ENCODE measurements at places on chromosomes 13 and 19.

DNA sequence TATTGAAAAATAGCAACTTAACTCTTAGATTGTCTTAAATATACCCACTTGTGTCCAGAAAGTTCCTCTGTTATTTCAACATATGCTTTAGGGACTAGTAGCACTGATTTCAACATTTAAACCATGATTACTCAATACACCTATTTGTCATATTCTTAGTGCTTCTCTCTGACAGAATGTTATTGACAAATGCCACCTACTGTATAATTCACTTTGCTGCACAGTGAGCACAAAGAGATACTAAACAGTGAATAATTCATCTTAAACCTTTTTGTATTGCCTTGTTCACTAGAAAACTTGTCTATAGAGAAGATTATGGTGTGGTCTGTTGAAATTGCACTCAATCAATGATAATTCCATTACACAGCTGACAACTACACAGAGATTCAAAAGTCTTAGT lies 692.6 kb downstream of the PCDH17 start:
- no peak for DNase-seq

- no peak for DNase-seq
These were observed 118.7 kb upstream of the GJB6 start for GRCh38 chr13:20350819-20351218.

GRCh38 chr13:98429977-98430736 lies 146.8 kb downstream of the STK24 start:
- DNase-seq, result no peak

- DNase-seq, result no peak
These were observed 11.0 kb downstream of the ZNF835 start for GRCh38 chr19:56660381-56661107.

GRCh38 chr13:82407321-82407720 lies 1475.0 kb downstream of the SLITRK1 start:
- DNase-seq, result no peak

DNA sequence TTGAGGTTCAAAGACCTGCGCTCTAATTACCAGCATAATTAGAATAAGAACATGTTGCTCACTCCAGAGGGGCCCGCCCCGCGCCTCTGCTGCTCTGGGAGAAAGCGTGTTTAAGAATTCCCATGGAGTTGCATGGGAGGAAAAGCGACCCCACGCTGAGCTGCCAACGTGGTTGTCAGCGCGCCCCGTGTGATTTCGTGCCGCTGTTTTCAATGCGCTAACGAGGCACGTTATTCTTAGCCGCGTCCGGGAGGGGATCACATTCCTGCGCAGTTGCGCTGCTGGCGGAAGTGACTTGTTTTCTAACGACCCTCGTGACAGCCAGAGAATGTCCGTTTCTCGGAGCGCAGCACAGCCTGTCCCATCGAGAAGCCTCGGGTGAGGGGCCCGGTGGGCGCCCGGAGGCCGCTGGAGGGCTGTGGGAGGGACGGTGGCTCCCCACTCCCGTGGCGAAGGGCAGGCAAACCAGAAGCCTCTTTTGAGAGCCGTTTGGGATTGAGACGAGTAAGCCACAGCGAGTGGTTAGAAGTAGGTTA lies 173.8 kb upstream of the SOX1 start:
- no peak for DNase-seq

GRCh38 chr13:58960888-58961287 lies 1202.8 kb downstream of the DIAPH3 start:
- DNase-seq, result no peak

- DNase-seq, result peak; percentile 67
These were observed 65.4 kb upstream of the WDFY2 start for GRCh38 chr13:51518827-51519226.

GRCh38 chr13:109779074-109779473 lies 7.3 kb downstream of the IRS2 start:
- DNase-seq, result no peak

DNA sequence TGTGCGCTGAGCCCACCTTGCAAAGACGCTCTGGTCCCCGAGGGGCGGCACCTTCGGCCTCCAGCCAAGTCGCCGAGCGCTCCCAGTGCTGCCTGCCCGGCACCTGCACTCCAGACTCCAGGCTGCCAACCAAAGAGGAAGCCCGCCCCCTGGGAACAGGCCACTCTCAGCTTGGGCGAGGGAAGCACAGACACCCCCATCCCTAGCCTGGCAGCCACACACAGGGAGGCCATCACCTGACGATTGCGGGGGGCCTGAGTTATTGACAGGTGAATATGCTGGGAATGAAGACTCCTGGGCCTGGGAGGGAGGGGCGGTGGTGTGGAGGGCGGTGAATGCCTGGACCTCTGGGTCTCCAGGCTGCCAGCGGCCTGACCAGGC lies 10.3 kb upstream of the ZNF492 start:
- no peak for DNase-seq

- DNase-seq, result no peak
These were observed 87.7 kb downstream of the ZNF536 start for GRCh38 chr19:30459859-30460258.

DNA sequence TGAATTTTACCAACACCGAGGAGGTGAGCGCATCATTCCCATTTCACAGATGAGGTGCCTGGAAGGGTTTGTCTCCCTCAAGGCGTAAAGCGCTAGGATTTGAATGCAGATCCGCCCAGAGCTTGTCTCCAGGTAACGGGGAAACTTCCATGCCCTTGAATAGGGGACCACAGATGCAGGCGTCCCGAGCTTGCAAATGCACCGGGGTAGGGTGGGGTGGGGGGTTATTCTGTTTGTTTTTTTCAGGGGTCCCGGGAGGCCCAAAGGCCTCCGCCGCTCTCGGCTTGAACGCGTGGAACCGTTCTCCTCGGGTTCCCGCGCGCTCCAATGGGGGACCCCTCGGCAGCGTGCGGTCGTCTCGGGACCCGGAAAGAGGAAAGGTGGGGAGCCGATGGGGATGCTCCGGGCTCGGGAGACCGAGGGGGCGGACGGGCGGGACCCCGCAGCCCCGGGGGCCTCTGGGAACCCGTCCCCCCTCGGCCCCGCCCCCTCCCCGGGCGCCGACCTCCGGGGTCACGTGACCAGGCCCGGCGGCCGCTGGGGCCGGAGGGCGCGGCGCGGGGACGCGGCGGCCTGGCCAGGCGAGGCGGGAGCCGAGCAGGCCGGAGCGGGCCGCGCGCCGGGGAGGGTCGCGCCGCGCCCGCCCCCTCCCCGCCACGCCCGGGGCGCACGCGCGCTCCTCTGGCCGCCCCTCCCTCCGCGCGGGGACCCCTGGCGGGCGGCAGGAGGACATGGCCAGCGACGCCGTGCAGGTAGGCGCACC lies at the start of gene PKN1:
TSS of gene PKN1 (plus strand) at position 516 of the 763 bp plus-strand sequence. CDS start at position 732, 216 bp downstream.
- peak; percentile 80 for DNase-seq

DNA sequence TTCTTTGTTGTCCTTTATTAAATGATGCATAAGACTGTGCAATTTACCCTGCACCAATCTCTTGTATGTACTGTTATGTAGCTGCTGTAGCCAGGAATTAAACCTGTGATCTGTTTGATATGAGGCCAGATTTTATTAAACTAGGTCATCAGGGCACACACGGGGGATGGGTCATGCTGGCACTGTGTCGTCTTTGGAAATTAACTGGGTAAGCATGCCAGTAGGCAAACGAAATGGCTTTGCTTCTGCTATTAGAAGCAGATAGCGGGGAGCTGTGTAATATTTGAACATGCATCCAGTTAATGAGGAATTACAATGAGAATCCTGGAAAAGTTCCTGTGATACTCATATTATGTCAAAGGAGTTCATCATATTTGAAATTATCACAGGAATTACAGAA lies 23.5 kb downstream of the MTUS2 start:
- no peak for DNase-seq

GRCh38 chr19:2578391-2578890 lies 102.5 kb downstream of the GADD45B start:
- DNase-seq, result peak; percentile 72

GRCh38 chr13:49213997-49214916 lies 5.9 kb upstream of the MLNR start:
- DNase-seq, result no peak
